ENCODE measurements at places on chromosomes 2 and 18.

- no peak for DNase-seq
Observed at GRCh38 chr18:58544179-58544578, 84.7 kb downstream of the ALPK2 start.

- no peak for DNase-seq
Observed at GRCh38 chr2:196245378-196246140, 74.2 kb upstream of the STK17B start.

DNA sequence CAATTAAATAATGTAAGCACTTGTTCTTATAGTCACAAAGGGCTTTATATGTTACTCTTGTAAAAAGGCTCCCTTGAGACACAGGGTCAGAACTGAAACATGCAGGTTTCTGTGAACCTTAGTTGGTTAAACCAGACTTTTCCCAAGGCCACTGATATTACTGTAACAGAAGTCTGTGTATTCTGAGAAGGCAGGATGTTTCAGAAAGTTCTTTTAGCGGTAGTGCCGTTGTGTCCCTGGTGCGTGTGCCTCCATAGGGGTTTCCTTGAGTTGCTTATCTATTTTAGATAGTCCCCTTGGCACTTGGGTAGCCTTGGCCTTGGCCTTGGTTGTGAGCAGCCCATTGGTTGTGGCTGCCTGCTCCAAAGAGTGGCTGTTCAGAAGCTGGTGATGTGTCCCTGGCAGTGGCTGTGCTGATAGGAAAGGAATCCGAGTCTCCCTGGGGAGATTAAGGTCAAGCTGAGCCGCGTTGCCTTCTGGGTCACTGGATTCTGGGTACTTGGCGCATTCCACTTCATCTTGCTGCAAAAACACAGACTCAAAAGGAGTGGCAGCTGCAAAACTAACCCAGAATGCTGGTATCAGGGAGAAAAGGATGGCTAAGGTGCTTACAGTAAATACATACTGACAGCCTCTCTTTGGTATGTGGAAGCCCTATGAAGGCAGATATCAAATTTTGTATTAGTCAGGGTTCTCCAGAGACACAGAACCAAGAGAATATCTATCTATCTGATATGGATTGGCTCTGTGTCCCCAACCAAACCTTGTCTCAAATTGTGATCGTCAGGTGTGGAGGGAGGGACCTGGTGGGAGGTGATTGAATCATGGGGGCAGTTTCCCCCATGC, 69.7 kb downstream of the FHOD3 start:
- no peak for DNase-seq

- DNase-seq: no peak
Observed at GRCh38 chr2:35501076-35501475, 854.5 kb upstream of the CRIM1 start.

DNA sequence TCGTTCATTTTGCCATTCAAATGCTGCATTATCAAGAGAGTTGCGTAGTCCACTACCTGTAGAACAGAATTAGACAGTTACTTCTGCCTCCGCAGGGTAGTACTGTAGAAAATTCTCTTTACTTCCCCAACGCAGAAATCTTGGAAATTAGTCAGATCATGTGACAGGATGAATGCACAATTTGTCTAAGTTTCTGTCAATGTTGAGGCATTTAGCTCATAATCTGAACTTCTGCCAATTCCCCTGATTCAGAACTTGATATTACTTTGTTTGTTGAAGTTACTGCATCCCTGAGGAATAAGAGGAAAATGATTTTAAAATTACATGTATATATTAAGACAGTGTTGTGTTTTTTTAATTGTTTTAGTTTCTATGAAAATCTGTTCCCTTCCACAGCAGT, 83.4 kb downstream of the TTC27 start:
- DNase-seq: peak; percentile 58

DNA sequence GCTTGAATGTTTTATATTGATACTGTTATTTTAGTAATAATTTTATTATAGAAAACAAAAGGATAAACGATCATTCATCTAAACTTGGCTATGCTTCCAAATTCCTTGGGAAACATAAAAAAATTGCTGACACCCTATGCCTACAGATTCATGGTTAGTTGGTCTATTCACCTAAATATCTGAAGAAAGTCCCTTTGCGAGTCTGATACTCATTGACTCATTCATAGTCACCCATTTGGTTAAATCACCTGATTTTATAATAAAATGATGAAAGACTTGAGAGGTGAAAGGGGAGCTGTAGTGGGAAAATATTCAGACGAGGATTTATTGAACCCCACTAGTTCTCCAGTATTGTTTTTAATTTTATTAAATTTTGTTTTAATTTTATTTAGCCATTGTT, 112.0 kb downstream of the PTPN4 start:
- no peak for DNase-seq

DNA sequence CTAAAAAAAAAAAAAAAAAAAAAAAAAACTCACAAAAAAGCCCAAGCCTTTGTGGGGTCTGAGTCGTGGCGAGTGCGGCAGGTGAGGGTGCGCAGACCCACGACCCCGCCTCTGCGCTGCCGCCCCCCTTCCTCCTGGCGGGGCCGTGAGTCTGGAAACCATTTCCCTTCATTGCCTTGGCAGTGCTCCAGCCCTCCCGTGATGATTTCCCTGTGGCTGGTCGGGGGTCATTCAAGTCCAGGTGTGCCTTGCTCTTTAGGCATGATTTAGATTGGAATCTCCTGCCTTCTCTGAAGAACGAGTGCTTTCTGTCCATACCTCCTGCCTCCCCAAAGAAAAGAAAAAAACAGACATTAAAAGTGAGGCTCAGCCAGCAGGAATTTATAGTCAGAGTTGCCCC, 161.8 kb downstream of the FAM210A start:
- DNase-seq: peak; percentile 57

DNA sequence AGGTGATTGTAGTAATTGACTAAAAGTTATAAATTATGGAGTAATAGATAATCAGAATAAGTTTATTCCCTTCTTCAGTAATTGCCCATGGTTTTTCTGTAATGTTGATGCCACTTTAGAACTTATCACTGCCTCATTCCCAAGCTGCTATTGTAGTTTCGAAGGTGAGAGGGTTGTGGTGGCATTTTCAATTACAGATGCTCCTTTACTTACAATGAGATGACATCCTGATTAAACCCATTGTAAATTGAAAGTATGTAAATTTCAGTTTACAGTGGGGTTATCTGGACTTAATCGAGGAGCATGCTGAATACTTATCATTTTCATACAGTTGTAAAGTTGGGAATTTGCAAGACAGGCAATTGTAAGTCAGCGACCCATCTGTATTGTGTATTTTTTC, 2.9 kb downstream of the NDUFV2 start:
- DNase-seq: no peak

GRCh38 chr2:215896921-215897320, 116.4 kb downstream of the MREG start:
- no peak for DNase-seq

GRCh38 chr2:142033393-142033792, 97.4 kb downstream of the LRP1B start:
- no peak for DNase-seq

GRCh38 chr2:25482341-25482740, 140.6 kb upstream of the DNMT3A start:
- no peak for DNase-seq

GRCh38 chr2:33354981-33355380, 121.5 kb upstream of the RASGRP3 start:
- DNase-seq: no peak

GRCh38 chr18:51778115-51778514, 561.9 kb upstream of the DCC start:
- no peak for DNase-seq

DNA sequence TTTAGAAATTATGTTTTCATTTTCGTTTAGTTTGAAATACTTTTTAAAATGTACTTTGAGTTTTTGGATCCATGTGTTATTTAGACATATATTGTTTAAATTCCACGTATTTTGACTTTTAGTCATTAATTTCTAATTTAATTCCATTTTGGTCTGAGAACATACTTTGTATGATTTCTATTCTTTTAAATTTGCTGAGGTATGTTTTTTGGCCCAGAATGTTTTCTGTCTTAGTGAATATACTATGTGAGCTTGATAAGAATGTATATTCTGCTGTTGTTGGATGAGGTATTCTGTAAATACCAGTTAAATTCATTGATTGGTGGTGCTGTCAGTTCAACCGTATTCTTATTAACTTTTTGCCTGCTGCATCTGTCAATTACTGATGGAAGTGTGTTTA, 26.4 kb downstream of the VRK2 start:
- DNase-seq: no peak

GRCh38 chr2:36734304-36734703, 37.8 kb downstream of the VIT start:
- no peak for DNase-seq

- no peak for DNase-seq
Observed at GRCh38 chr2:224126003-224126402, 86.9 kb upstream of the SERPINE2 start.

DNA sequence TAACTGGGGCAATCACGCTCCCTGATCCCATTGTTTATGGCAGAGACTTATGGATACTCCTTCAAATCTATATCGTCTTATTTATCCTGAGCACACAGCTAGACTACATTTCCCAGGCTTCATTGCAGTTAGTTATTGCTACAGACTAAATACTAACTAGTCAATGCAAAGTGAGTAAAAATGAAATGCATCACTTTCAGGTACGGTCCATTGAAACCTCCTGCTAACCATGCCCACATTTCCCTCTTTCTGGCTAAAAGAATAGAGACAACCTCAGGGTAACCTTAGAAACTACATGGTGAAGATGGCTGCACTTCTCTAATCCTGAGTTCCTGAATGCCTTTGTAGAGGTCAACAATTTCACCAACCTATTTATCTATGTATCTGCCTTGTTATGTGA, 437.4 kb downstream of the EPHA4 start:
- no peak for DNase-seq

DNA sequence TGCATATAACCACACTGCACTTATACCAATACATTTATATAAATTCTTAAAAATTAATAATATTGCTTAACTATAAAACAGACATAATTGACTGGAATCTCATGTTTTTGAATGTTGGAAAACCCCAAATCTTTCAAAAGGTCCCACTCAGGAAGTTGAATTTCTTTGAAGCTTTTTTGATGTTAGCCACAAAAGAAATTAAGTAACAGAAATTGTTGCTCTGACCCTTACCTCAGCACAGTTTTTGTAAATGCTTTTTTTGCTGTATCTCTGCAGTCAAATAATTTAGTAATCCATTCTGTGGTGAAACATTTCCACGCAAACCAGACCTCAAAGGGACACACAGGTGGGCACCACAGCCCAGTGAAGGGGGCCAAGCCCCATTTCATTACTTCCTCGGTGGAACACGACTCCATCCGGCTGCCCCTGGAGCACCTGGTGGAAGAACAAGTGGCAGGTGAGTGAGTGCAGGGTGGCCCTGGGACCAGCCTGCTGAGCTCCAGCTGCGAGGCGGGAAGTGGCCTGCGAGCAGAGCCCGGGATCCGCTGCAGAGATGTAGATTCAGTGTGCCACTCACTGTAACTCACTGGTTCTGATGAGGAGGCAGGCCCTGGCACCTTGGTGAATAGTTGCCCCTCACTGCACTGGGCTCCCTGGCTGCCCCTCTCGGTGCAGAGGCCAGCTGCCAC, 8.4 kb downstream of the SCLY start:
- no peak for DNase-seq

DNA sequence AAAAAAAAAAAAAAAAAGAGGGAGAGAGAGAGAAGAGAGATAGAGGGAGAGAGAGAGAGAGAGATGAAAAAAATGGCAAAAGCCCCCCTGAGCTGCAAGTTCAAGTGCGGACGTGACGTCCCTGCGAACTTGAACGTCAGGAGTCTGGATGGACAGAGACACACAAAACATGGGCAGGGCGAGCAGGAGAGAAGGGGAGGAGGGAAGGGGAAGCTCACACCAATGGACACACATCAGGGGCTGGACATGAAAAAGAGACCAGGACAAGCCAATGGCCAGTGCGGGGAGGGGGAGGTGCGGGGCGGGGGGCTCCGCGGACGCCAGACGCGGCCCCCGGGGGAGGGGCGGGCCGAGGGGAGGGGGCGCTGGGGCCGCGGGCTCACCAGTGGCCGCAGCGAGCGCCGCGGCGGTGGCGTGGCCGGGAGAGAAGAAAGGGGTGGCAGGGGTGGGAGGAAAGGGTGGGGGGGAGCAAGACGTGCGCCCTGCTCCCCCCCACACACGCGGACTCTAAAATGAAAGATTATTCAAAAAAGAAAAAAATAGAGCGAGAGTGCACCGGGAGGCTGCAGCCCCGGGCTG, at the start of gene BCL11A:
TSS of gene BCL11A (minus strand) at position 160 of the 579 bp plus-strand sequence. CDS start 384 bp downstream, outside the sequence.
- DNase-seq: peak; percentile 99

- peak; percentile 25 for DNase-seq
Observed at GRCh38 chr2:148253685-148254084, 232.8 kb downstream of the MBD5 start.

DNA sequence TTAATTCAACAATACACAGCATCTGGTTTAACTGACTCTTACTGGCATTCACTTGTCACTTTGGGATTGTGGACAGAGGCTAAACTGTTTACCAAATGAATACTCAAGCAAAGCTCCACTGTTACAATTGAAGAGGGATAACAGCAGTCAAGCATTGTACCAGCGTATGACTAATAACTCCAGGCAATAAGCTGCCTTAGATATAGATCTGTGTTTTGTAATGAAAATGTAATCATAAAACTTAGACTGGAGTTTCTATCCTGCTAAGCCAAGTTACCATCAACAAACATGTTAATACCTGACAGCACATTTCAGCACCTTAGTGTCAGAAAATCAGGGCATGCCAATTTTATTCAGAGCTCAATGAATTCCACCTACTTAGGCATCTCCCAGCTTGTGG, 889.5 kb downstream of the EPHA4 start:
- no peak for DNase-seq

- no peak for DNase-seq
Observed at GRCh38 chr2:62999905-63000304, 50.7 kb upstream of the OTX1 start.

GRCh38 chr2:36190097-36190496, 165.5 kb upstream of the CRIM1 start:
- no peak for DNase-seq

DNA sequence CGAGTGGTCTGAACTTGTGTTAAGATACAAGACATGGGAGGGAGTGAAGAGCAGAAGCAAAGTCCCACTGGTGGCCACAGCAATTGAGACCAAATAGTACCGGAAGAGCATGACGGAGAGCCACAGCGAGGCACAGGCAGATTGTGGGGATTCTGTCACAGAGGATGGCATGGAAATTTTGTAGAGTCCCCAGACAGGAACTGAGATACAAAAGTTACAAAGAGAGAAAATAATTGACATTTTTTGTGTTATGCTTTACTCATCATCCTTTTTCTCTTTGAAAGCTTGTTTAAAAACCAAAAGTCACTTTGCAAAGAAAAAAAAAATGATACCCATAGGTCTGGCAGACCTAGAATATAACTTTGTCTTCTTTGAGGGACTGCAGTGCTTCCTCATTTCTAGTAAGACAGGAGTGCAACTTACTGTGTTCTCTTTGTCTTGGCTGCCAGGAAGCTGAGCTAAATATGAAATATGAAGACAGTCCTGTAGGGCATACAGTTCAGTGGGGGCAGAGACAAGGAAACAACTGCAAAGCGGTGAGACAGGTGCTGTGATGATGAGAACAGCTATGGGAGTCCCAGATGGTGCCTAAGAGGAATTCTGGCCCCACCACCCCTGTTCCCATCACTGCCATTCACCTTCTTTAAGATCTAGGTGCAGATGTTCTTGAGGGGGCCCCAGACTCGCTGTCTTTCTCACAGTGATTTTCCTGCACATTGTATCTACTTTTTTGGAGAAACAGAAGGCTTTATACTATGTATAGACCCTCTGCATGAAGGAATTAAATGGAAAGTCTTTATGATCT, 5.2 kb downstream of the ARHGAP25 start:
- DNase-seq: peak; percentile 42

GRCh38 chr18:48057018-48057417, 126.6 kb upstream of the SMAD2 start:
- no peak for DNase-seq

GRCh38 chr2:240713071-240713927, 21.6 kb downstream of the AQP12A start:
- DNase-seq: no peak

GRCh38 chr2:235639428-235639773, 145.6 kb downstream of the AGAP1 start:
- no peak for DNase-seq

All from common myeloid progenitor, CD34-positive (primary cell).